ENCODE measurements at places on chromosomes 5 and 9.
A peak's percentile ranks its signal among the peaks of the same experiment; 100 is the strongest.

- DNase-seq, result no peak
These were observed 243.6 kb downstream of the PBX3 start for GRCh38 chr9:125990793-125991220.

GRCh38 chr5:1853531-1853930, 29.2 kb downstream of the IRX4 start:
- no peak for DNase-seq

DNA sequence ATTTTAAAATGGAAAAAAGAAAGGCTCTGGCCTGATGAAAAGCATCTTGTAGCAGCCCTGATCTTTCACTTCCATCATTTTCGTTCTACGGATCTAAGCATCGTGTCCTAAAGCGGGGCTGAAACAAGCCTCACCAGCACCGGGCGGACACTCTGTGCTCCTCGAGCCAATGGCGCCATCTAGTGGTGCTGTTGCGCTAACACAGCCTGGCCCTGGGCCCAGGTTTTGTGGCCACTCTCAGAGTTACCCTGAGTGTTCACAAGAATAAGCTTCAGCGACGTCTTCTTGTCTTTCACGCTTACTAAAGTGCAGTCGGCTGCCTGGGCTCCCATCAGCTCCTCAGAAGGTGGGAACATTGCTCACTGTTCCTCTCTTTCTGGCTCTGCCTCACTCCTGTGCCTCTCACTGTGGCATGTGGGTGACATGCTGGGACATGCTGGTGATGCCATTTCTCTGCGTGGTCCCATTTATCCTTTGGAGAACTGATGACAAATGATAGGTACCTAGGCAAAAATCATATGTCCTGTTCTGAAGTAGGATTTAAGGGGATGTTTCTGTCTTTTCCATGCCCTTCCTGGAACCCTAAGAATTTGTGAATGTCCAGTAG, 32.7 kb downstream of the DMRT3 start:
- peak; percentile 69 for DNase-seq

- no peak for DNase-seq
These were observed 4.1 kb downstream of the SLC31A2 start for GRCh38 chr9:113154946-113155345.

DNA sequence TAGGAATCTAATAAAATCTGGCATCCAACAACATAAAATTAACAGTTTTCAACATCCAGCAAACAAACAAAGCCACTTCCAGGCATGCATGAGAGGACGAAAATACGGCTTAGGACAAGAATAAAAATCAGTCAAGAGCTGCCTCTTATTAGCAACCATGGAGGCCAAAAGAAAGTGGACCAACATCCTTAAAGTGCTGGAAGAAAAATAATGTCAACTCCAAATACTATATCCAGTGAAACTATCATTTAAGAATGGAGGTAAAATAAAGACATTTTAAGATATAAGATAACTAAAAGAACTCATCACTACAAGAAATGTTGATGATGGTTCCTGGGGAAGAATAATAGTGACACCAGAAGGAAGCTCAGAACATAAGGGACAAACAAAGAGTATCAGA, 224.0 kb upstream of the IRX4 start:
- no peak for DNase-seq

- DNase-seq, result no peak
These were observed 2.4 kb upstream of the ARHGEF37 start for GRCh38 chr5:149578896-149579295.

GRCh38 chr9:11182001-11182400, 569.2 kb upstream of the PTPRD start:
- DNase-seq, result no peak

- no peak for DNase-seq
These were observed 577.2 kb upstream of the ZNF608 start for GRCh38 chr5:125323613-125324012.

GRCh38 chr5:11130131-11130530, 369.1 kb upstream of the DAP start:
- DNase-seq, result no peak

- DNase-seq, result no peak
These were observed 87.9 kb upstream of the MAMDC2 start for GRCh38 chr9:69955536-69956355.

GRCh38 chr5:112697322-112697721, 40.4 kb upstream of the APC start:
- DNase-seq, result no peak

GRCh38 chr9:94557376-94557775, 2.5 kb downstream of the PCAT7 start:
- no peak for DNase-seq

GRCh38 chr5:118249386-118249785, 739.0 kb downstream of the DTWD2 start:
- DNase-seq, result no peak

- no peak for DNase-seq
These were observed 44.8 kb downstream of the PARP8 start for GRCh38 chr5:50711280-50711679.

GRCh38 chr5:87195104-87195591, 72.5 kb upstream of the RASA1 start:
- DNase-seq, result no peak

DNA sequence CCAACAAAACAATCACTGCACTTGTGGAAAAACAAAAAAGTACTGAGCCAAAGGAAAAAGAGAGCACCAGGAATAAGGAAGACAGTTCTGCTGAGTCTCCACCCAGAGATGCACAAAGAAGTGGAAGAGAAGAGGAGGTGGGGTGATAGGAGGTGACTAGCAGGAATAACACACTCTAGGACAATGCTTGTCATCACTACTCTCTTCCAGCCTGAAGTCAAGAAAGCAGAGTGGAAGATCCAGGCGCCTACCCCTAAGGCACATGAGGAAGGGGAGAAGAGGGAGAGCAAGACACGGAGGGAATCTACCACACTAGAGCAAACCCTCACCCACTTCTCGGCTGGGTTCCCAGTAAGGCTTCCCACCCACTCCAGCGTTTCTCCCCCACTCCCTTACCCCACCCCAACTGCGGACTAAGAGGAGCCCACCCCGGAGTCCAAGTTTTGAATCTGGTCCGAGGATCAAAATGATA, 1.7 kb downstream of the SLIT3 start:
- no peak for DNase-seq

GRCh38 chr5:121108725-121109124, 644.6 kb downstream of the PRR16 start:
- DNase-seq, result no peak

DNA sequence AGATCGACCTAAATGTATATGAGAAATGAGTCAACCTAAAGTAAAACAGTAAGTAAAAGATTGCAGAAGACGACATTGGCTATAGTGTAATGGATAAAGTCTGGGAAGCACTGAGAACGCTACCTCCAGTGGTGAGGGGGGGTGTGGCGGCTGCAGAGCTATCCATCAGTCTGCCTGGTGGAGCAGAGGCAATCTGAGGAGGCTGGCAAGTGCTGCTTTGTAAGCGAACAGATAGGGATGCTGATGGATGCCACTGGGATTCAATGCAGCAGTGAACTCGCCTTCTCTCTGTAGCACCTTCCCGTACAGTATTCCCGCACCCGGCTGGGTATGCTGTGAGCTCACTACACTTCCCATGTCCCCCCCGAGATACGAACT, 261.5 kb downstream of the NSG2 start:
- DNase-seq, result no peak

GRCh38 chr5:23895614-23896013, 388.2 kb downstream of the PRDM9 start:
- DNase-seq, result no peak

GRCh38 chr9:110707419-110707818, 38.8 kb downstream of the MUSK start:
- DNase-seq, result peak; percentile 42

DNA sequence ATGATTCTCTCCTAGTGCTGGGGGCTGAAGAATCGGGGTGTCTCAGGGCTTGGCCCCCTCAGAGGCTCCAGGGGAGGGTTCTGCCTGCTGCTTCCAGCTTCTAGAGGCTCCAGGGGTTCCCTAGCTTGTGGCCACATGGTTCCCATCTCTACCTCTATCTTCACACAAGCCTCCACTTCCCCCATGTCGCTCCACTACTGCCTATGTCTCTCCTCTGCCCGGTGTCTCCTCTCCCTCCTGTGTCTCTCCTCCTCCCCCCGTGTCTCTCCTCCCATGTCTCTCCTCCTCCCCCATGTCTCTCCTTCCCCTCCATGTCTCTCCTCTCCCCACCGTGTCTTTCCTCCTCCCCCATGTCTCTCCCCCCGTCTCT, 12.2 kb upstream of the RNU6ATAC start:
- DNase-seq, result no peak

GRCh38 chr5:26530305-26530704, 508.1 kb downstream of the CDH9 start:
- DNase-seq, result no peak

GRCh38 chr9:93994132-93994531, 39.0 kb upstream of the BARX1 start:
- DNase-seq, result no peak

- no peak for DNase-seq
These were observed 70.8 kb downstream of the PLAC8L1 start for GRCh38 chr5:146034605-146035004.

DNA sequence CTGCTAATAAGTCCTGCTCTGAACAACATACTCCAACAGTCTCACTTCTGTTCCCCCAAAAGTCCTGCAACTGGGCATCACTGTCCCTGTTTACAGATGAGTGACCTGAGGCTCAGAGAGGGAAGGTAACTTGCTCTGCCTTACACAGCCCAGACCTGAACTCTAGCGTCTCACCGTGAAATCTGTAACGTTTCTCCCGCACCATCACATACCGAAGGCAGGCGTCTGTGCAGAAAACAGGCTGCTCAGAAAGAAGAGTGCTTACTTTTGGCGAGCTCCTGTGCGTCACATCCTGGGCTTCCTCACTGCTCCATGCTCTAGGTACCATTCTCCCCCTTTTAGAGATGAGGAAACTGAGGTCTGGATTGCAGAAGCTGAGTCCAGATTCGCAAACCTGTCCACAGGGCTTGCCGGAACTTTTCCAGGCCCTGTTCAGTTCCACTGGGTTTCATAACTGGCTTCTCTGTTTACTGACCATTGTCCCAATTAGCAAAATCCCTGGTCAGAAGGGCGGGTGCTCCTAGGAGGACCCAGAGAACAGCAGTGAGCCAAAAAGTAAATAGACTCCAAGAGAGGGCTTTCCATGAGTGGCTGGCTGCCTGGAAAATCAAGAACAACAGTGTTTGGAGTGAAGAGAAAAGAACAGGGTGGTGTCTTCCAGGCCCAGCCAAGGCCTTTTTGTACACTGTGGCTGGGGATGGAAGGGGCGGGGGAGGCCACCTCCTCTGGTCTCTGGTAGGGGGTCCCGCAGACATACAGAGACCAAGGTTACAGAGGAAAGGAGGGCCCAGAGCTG, 27.1 kb downstream of the GSN start:
- no peak for DNase-seq

DNA sequence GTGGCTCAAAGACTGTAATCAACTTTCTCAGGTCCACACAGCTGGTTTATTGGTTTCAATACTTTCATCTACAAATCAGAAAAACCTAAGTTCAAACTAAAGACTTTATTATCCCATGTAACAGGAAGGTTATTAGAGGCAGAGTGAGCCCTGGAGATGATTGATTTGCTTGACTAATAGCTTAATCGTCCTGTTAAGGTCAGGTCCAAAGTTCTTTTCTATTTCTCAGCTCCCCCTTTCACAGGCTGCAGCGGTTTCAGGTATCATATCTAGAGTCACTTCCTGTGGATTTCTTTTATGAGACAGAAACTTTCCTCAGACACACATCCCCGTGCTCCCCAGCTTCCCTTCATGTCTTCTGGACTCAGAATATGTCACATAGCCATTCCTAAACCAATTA, 166.4 kb downstream of the PRELID2 start:
- DNase-seq, result no peak

Data from NCI-H1930 (cell line).